ENCODE measurements at places on chromosomes 7 and 10.

- DNase-seq, result no peak
Observed at GRCh38 chr7:35504365-35504764, 190.6 kb downstream of the HERPUD2 start.

- DNase-seq, result no peak
Observed at GRCh38 chr7:95693551-95694333, 78.6 kb upstream of the DYNC1I1 start.

- DNase-seq, result no peak
Observed at GRCh38 chr10:98340940-98341310, 72.9 kb upstream of the LOXL4 start.

GRCh38 chr7:42493436-42494198 lies 256.6 kb upstream of the GLI3 start:
- DNase-seq, result no peak

DNA sequence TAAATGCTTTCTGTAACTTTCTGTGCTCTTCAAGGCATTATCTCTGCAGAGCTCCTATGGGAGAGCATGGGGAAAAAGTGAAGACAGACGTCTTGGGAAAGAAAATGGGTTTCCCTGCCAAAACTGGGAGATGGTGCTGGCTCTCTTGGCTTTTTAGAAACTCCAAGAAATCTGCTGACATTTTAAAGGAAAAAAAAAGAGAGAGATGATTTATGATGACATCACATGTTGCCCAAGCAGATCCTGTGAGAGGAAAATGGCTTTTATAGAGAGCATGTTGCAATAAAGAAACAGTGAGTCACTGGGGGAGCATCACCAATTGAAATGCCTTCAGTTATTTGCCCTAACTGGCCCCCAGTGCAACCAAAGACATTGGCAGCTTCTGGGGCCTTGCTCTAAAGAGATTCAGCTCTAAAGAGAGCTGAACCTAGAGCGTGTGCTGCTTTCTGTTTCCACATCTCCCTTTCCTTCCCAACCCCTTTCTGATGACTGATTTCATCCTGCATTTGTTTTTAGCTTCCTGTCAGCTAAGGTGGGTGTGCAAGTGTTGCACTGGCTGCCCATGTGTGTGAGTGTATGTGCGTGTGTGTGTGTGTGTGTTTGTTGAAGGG lies 37.7 kb downstream of the LRMDA start:
- no peak for DNase-seq

- no peak for DNase-seq
Observed at GRCh38 chr7:115052706-115053105, 130.8 kb downstream of the MDFIC start.

Measured in NCI-H1930 (cell line).